ENCODE measurements at places on chromosomes 2 and 18.

- DNase-seq, result no peak
These were observed 65.4 kb upstream of the TFCP2L1 start for GRCh38 chr2:121350402-121350775.

DNA sequence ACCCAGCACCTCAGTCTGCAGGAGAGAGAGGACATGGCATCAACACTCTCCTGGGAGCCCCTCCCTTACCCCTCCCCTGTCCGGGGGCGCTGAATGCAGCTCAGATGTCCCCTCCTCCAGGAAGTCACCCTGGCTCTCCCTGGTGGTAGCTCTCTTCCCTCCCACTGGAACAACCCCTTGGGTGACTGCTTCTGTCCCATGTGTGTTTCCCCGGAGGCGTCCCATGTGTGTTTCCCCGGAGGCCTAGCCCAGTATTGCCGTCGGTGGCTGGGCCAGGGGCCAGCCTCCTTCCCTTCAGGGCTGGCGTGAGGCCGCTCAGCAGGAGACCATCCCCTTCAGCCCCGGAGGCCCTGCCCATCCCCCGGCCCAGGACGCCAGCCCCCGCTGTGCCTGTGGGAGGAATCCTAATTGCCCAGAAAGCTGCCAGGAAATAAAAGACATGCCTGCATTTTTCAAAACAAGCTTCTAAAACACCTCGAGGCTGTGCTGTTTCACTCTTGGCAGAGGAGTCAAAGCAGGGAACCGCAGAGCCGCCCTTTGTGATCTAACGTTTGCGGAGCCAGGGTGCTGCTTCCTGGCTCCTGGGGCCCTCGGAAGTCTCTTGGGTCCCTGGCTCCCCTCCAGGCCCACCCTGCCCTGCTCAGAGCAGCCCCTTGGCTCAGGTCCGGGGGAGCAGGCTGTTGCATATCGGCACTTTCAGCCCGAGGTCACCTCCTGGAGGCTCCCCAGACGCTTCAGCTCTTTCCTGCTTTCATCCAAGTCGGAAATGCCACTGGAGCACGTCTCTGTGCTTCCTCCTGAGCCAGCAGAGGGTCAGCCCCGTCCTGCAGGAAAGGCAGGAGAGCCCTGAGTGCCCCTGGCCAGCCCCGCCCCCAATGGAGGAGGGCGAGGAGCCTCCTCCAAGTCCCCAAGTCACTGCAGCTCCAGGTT lies 11.4 kb downstream of the SNED1 start:
- no peak for DNase-seq

DNA sequence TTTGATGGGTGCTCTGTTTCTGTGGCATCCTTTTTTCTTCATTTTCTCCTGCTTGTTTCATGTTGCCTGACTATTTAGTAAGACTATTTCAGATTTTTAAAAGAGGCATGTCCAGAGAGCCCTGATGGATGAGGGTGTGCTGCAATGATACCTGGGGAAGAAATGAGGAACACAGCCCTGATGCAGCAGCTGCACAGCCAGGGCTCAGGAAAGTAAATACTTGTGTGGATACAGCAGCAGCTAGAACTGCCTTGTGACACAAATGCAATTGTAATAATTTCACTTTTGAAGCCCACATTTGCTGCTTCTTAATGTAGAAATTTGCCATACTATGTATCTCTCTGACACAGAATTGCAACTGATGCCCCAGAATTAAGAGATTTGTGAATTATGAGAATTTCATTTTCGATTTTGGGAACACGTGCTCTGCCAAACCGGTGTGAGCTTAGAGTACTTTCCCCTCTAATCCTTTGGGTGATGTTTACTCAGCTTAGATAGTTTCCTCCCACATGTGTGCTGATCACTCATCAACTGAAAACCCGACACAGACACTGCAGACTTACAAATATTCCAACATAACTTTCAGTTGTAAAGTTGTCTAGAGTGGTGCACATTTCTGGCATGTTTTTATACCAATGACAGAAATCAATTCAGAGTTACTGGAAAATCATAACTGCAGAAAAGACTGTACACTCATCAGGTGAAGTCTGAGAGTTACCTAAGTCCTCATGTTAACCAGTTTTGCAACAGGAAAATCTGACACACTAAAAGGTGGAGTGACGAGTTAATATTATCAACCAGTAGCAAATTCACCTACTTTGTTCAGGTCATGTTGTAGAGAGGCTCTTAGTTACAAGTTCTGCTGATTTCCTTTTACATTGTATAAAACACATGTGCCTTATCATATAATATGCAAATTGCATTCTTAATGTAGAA lies 383.4 kb downstream of the CBLN2 start:
- DNase-seq, result peak; percentile 78

- DNase-seq, result no peak
These were observed 454.0 kb downstream of the NBAS start for GRCh38 chr2:15107137-15107536.

Data from SHP77 (cell line).